ENCODE measurements at places on chromosomes 7 and 10.

- no peak for DNase-seq
These were observed 280.9 kb upstream of the FZD8 start for GRCh38 chr10:35922876-35923600.

GRCh38 chr7:124700655-124701054, 64.9 kb downstream of the GPR37 start:
- no peak for DNase-seq

- DNase-seq = no peak
These were observed 84.8 kb upstream of the LRGUK start for GRCh38 chr7:134042307-134042706.

DNA sequence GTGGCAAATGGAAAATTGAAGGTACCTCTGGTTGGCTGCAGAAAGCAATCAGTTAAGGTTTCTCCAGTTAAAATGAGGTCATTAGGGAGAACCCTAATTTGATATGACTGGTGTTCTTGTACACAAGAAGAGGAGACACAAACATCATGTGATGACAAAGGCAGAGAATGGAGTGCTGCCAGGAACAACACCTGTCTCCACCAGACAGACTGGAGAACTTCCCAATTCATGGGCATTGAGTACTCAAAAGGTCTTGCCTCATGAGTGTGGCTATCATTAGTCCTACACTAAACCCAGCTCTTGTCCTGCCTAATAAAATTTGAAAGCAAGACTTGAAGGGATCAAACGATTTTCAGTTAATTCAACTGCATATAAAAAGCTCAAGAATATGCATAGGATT, 152.6 kb downstream of the PTPN20 start:
- no peak for DNase-seq

- no peak for DNase-seq
These were observed 260.2 kb upstream of the BMPER start for GRCh38 chr7:33645104-33645503.

GRCh38 chr7:151126491-151127137, 40.3 kb downstream of the AGAP3 start:
- no peak for DNase-seq

- peak; percentile 46 for DNase-seq
These were observed 29.9 kb downstream of the KAZALD1 start for GRCh38 chr10:101091546-101092290.

GRCh38 chr10:13349463-13350274, 1.6 kb upstream of the SEPHS1 start:
- peak; percentile 34 for DNase-seq

DNA sequence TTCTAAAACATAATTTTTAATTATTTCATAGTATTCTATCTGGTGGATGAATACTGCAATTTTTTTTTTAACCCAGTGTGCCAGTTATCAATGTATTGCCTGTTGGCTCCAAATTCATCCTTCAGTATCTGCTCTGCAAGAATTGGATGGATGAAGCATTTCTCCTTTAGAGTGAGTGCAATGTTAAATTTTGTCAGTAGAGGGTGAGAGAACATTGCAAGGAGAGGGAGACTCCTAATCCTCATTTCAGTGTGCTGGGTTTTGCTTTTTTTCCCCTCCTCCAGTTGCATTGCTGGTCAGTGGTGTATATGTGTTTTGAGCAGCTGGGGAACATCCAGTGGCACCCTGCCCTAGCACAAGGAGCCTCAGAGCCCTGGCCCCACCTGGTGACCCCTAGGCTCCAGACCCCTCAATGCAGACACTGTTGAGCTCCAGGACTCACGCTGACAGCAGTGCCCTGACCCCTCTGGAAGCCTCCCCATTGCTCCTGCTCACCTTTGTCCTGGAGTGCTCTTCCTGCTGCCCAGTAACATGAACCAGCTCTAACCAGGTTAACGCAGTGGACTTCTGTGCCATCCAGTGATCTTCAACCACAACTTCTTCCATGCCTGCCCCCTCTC, 199.4 kb downstream of the USP6NL start:
- DNase-seq = no peak

GRCh38 chr10:7773845-7774801, 13.7 kb downstream of the KIN start:
- DNase-seq = no peak

DNA sequence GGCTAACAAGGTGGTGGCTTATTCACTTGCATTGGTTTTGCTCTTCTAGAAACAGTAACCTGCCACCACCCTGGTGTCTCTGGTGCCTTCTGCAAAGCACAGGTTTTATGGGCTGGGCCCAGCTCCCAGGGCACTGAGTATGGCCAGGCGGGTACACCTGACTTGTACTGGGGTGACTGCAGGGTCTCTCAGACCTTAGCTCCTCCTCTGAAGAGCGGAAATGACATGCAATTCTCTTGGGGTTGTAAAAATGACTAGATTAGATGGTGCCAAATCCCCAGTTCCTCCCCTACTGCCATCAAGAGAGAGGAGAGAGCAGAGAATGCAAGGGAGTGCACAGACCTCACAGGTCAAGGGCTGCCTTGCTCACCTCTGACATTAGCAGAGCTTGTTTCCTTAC, 14.7 kb downstream of the ESYT2 start:
- no peak for DNase-seq

DNA sequence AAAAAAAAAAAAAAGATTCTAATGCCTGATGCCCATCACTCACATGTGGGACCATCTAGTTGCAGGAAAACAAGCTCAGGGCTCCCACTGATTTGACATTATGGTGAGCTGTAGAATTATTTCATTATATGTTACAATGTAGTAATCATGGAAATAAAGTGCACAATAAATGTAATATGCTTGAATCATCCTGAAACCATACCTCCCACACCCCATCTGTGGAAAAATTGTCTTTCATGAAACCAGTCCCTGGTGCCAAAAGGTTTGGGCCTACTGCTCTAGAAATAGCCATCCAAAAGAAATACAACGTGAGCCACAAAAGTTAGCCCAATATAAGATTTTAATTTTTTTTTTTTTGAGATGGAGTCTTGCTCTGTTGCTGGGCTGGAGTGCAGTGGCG, 265.1 kb downstream of the PRPF18 start:
- no peak for DNase-seq

DNA sequence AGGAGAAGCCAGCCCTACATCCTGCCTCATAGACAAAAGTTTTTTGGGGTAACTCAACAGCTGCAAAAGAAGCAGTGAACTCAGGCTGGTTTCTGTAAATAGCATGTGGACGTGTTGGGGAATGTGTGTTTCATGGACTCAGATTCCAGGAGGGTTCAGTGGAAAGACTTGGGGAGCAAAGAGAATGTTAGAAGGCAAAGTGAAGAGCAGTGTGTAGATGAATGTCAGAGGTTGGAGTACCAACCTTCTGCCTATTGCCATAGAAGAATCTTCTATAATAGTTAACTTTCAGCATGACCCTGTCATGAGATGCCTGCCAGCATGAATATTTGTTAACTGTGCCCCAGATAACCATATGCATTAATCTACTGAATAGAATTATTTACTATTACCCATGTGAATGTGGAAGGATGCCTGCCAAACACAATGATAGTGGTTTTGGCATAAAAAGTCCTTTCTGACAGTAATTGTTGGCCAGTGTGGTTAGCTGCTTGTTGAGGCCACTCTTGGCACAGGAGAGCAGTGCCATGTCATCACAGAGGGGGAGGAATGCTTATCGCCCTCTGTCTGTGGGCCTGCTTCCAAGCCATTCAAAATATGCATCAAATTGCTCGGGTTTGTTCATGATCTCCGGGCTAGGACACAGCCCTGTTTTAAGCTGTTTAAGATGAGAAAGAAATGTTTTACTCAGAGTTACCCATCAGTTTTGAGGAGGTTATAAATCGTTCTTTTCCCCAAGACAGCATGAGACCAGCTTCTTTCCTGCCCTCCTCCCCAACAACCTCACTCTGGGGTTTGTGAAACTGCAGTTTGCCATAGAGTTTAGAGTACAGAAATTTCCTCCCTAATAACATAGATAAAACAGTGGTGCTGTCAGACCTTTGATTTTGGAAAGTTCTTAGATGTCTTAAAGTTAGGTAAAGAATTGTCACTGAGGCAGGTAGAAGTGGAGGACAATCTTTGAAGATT, 165.3 kb downstream of the WNT2 start:
- DNase-seq = peak; percentile 80

- no peak for DNase-seq
These were observed 64.0 kb downstream of the MTPAP start for GRCh38 chr10:30284865-30285594.

DNA sequence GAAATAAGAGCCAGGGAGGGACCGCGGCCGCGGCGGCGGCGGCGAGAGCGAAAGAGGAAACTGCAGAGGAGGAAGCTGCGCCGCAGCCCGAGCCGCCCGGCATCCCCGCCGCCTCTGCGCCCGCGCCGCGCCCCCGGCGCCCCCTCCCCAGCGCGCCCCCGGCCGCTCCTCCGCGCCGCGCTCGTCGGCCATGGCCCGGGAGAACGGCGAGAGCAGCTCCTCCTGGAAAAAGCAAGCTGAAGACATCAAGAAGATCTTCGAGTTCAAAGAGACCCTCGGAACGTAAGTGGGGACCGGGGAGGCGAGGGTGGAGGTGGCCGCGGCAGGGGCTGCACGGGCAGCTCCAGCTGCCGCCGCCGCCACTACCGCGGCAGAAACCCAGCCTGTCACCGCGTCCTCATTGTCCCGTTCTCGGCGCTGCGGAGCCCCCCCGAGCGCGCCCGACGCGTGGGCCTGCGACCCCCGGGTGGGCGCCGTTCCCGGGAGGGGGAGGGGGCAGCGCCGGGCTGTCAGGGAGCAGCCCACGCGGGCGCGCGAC, 351 bp downstream of the CAMK1D start:
- no peak for DNase-seq

- DNase-seq = peak; percentile 58
These were observed 17.2 kb downstream of the TCF7L2 start for GRCh38 chr10:112967200-112967599.

- peak; percentile 12 for DNase-seq
These were observed at the start of gene ITIH5 for GRCh38 chr10:7666253-7667023. ITIH5 (minus strand) TSS chr10:7666966; CDS start chr10:7666892, 74 bp downstream.

GRCh38 chr10:122911889-122912484, 1.6 kb downstream of the FAM24A start:
- DNase-seq = peak; percentile 30

DNA sequence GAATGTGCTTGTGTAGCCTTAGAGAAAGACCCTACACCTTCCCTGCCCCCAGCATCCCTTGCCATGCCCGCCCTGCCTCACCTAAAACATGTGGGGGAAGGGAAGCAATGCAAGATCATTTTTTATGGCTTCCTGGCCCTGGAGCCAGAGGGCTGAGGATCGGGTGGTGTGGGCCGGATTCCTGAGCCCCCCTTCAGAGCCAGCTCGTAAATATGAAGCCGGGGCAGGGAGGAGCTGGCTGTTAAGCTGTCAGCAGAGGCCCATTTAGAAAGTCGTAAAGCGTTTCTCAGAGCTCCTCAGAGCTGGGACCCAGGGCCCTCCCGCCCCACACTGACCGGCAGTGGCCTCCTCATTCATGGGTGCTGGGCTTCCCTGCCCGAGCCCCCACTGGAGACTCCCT, 23.9 kb downstream of the UNC5B start:
- no peak for DNase-seq

DNA sequence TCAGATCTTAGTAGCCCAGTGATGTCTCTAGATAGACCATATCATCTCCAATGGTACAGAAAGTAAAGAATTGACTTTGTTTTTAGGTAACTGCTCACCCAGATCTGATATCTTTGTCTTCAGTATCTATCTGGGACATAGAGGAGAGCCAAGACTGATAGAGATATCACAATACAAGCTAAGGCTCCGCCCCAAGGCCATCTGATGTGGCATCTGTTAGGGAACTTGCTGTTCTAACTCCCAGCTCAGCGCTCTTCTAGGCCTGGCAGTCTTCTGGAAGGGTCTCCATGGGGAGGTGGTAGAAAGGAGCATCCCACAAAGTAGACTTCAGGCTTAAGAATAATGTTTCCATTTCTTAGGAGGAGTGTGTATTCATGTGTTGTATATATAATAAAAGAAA, 88.4 kb upstream of the SAMD8 start:
- DNase-seq = no peak

- peak; percentile 41 for DNase-seq
These were observed 174.2 kb downstream of the PTN start for GRCh38 chr7:137169282-137169698.

GRCh38 chr10:124824507-124824906, 22.9 kb downstream of the ABRAXAS2 start:
- no peak for DNase-seq

GRCh38 chr10:35781643-35782035, 139.5 kb upstream of the FZD8 start:
- DNase-seq = no peak

GRCh38 chr10:78806681-78807221, 262.0 kb upstream of the ZMIZ1 start:
- no peak for DNase-seq
